ENCODE measurements at places on chromosomes 3 and 15.

GRCh38 chr3:72665701-72666446 is 182.4 kb downstream of the SHQ1 start:
- DNase-seq = peak; percentile 8

- DNase-seq = no peak
These were observed 466.9 kb upstream of the ROBO1 start for GRCh38 chr3:80234706-80235105.

- DNase-seq = no peak
These were observed 113.9 kb downstream of the RORA start for GRCh38 chr15:61115241-61115640.

DNA sequence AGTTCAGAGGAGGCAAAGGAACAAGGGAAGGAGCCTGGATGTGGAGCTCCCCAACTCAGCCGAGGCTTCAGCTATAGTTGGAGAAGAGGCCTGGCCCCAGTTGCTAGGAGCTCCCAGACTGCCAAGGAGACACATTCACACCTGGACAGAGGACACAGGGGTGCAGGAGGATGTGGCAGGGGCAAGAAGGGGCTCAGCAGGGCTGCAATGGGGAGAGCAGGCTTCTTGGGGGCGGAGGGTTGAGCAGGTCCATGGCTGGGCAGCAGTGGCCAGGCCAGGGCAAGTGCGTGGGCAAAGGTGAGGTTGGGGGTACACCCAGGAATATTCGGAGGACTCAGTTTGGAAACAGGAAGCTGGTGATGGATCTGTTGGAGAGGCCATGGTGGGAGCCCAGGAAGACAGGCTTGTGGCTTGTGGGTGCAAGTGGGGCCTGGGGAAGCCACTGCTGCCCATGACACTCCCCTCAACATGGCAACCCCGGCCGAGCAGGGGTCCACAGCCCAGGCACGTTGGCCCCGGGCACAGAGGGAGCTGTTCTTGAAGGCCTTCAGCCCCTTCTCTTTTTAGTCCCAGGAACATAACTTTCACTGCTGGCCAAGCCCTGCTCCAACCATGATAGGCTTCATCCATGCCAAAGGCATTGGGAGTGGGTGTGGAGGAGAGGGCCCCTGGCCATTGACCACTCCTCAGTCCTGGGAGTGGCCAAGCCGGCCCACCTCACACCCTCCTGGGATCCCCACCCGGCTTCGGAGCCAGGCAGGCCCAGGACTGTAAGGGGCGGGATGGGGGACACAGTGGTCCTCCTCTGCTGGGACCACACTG is 33.3 kb downstream of the TSPAN3 start:
- no peak for DNase-seq

- no peak for DNase-seq
These were observed 228.5 kb downstream of the CHL1 start for GRCh38 chr3:425079-425478.

DNA sequence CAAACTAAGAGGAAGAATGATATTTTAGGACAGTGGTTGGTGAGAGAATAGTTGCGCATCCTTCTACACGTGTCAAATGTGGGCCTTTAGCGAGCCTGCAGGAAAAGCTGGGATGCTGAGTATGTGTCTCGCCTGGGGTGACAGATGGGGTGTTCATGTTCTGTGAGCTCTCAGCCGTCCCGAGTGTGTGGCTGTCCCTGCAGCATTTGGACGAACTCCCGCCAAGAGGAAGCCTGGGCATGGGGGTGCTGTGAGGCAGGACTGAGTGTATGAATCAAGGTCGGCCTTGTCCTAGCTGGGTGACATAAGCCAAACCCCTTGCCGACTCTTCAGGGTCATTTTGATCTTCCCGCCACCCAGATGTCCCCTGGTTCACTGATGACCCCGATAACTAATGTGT is 94.8 kb downstream of the CACNA1D start:
- no peak for DNase-seq

DNA sequence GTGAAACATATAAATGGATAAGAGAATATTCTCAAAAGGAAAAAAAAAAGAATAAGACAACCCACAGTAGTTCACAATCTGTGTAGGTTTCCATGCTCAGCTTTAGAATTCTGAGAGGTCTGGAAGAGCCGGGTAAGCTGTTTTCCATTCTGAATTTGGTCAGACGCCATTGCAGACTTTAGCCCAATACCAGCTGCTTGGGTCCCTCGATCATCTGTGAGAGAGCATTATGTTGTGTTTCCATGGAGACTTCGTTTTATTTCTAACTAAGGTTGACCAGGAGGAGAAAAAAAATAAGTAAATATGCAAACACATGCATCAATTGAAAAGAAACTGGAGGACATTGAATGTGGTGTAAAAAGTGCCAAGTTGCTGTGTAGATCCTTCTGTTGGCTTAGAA is 25.5 kb downstream of the KCNAB1 start:
- no peak for DNase-seq

DNA sequence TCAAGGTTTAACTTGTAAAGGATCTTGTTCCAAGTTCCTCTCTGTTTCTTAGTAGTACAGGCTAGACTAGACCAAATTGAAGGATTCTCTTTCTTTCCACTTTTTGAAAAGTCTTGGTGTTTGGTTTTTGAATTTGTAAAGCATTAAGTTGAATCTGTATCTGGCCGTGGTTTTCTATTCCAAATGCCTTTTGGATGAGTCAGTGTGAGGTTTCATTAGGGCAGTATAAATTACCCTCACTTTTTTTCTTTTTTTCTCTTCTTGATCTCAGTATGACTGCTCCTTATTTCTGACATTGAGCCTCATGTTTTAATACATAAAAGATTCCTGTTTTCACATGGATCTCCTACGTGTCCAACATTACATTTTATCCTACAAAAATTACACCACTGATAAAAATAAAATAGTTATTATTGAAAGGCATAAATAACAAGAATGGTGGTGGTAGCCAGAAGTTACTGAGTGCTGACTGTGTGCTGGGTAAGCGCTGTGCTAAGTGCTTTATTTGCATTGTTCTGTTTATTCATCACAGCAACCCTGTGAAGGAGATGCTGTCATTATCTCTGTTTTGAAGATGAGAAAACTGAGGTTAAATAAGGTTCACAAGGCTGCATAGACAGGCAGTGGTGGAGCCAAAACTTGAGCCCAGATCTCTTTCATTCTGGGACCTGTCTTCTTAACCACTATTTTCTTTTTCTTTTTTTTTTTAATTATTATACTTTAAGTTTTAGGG is 48.3 kb downstream of the MITF start:
- DNase-seq = no peak

DNA sequence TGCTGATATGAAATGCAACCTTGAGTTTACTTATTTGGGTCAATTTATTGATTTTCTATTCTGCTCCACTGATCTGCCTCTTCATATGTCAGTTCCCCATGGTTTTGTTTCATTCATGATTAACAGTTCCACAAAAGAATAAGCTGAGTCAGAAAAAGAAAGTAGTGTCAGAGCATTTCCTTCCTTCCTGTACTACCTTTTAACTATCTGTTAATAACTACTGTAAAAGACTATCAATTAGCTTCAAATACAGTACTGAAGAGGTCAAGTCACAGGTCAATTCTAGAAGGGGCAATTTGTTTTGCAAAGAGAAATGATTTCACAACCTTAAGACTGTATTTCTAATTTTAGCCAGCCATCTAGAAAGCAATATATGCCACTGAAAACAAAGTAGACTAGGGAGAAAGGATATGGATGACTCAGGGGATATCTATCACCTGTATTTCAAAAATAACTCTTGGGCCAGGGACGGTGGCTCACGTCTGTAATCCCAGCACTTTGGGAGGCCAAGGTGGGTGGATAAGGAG is 129.5 kb downstream of the TFDP2 start:
- DNase-seq = no peak

GRCh38 chr3:171695426-171695825 is 114.9 kb downstream of the PLD1 start:
- DNase-seq = no peak

GRCh38 chr3:77014226-77014625 is 25.7 kb upstream of the ROBO2 start:
- no peak for DNase-seq

DNA sequence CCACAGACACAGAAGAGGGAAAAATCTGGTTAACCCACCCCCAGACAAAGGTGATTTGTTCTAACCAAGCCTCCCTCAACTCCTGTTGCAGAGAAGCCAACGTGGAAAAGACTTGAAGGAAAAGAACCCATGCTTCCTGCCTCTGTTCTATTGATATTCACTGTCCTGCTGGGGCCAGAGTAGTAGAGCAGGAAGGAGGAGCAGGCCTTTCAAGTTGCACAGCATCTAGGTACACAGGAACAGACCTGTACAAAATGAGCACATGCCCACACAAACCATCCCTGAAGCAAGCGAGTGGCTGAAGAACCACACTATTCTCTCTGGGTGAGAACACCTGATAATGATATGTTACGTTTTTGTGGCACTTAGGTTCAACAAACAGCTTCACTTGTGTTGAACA is 29.9 kb downstream of the RASGRP1 start:
- no peak for DNase-seq

GRCh38 chr3:107106316-107106715 is 270.9 kb upstream of the CCDC54 start:
- no peak for DNase-seq

DNA sequence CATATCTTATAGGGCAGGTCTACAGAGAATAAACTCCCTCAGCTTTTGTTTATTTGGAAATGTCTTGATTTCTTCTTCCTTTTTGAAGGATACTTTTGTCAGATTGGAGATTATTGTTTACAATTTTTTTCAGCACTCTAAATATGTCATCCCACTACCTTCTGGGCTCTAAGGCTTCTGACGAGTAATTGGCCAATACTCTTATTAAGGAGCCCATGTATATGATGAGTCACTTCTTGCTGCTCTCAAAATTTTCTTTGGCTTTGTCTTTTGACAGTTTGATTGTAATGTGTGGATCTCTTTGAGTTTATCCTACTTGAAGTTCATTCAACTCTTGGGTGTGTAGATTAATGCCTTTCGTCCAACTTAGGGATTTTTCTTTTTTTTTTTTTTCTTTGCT is 28.9 kb upstream of the CD200R1L start:
- DNase-seq = no peak

- no peak for DNase-seq
These were observed at the start of gene IGSF10 for GRCh38 chr3:151460774-151461450. TSS of gene IGSF10 (minus strand) at chr3:151461061. CDS start at chr3:151458709, 2,352 bp downstream.

DNA sequence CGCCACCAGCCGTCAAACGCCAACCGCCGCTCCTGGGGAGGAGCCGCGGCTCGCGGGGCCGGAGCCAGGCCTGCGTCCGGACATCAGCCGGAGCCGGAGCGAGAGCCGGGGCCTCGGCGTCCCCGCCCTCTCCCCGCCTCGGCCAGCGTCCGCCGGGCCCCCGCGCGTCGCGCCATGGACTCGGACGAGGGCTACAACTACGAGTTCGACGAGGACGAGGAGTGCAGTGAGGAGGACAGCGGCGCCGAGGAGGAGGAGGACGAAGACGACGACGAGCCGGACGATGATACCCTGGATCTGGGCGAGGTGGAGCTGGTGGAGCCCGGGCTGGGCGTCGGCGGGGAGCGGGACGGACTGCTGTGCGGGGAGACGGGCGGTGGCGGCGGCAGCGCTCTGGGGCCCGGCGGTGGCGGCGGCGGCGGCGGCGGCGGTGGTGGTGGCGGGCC is 359 bp downstream of the ARIH1 start:
- peak; percentile 28 for DNase-seq

DNA sequence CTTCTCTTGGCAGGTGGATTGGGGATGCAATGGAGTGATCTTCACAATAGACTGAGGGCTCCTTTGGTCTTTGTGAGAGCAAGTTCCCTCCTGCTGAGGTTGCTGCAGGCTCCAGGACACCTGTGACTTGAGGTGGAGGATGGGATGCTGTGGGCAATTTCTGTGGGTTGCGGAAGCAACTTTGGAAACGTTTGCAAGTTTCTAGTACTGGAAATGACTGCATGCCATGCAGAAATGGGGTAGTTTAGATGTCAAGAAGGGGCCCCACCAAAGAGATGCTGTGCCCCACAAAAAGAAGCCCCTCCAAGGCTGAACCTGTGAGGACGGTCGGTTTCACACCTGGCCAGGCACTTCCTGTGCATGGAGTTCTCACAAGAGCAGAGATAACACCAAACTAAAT is 80.4 kb upstream of the XCR1 start:
- DNase-seq = no peak

DNA sequence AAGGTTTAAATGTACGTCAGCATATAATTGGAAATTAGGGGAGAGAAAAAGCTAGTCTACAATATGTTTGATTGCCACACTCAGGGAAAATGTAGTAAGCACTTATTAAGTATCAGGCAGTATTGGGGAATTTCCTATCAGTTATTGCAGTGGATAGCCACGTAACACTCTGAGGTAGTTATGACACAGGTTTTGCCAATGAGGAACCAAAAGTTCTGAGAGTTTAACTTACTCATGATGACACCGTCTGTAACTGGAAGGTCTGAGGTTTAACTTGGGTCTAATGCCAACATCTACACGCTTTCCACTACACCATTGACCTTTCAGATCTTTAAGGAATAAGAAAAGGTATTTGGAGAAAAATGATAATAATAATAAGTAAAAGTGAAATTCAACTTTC is 89.5 kb downstream of the ZMAT3 start:
- no peak for DNase-seq

- DNase-seq = no peak
These were observed 84.6 kb downstream of the PEAK1 start for GRCh38 chr15:77335298-77335697.

- no peak for DNase-seq
These were observed 15.0 kb downstream of the KLF13 start for GRCh38 chr15:31341496-31342195.
